ENCODE measurements at places on chromosomes 7 and 10. TPM values are rescaled to one million over a fixed set of nuclear protein-coding genes. Genes with fewer than 3 reads are reported as not detected.

The CRHR2 gene
- total RNA-seq = not detected

The PBLD gene
- 1.4 TPM for total RNA-seq

The CPA4 gene
- 17.9 TPM for total RNA-seq

DNA sequence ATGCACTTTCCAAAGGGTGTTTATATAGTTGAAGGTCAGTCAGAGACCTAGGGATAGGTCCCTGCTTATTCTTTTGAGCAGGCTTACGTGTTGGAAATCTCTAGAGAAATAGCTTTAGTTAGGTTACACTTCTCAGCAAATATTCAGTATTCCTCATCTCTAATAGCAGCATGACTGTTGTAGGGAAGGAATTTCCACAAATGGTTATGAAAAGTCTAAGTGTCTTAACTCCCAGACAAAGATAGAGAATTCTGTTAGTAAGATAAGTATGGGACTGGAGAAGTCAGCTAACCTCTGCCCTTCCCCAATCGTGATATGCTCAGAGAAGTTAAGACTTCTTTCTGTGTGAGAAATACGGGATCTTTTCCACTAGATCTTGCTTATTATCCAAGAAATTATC, 16.5 kb downstream of the SGPL1 start:
- DNase-seq = no peak

- peak; percentile 76 for DNase-seq
These were observed 124.5 kb downstream of the AHR start for GRCh38 chr7:17422966-17423365.

Measured in RPMI7951 (cell line).